ENCODE measurements at places on chromosomes 7 and 10.

DNA sequence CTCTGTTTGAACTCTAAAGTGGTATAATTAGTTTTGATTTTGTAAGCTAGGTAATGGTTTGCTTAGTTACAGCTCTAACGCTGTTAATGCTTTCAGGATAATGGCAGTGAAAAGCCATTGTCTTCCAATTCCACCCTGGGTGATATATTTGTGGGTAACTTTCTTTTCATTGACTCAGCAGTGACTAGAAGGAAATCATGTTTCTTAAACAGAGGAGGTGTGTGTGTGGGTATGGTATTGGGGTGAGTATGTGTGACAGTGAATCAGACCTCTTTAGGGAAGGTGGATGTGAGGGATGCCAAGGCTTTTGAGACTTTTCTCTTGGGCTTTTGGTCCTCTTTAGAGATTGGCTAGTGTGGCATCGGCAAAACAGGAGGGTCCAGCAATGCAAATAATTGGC is 13.6 kb downstream of the ENTPD7 start:
- no peak for DNase-seq

DNA sequence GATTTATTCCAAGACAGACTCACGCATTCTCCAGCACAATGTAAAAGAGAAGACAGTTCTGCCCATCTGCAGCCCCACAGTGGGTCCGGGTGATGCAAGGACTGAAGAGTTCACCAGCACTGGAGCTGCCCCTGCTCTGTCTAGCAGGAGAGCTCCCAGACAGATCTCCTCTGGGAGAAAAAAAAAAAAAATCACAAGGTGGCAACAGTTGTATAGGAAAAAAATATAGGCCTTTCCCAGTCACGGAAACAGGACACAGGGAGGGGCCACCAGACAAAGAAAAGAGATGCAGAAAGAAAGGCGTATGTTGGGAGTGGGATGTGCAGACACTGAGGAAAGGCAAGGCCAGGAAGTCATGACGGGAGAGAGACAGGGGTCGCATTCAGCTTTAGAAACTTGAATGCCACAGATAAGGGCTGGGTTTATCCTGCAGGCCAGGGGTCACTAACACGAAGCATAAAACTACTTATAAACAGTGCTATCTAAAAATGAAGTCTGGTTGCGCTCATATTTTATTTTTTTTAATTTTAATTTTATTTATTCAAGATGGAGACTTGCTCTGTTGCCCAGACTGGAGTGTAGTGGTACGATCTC is 54.1 kb downstream of the FAM171A1 start:
- no peak for DNase-seq

- DNase-seq: no peak
Observed at GRCh38 chr10:100802607-100803006, 57.2 kb downstream of the PAX2 start.

DNA sequence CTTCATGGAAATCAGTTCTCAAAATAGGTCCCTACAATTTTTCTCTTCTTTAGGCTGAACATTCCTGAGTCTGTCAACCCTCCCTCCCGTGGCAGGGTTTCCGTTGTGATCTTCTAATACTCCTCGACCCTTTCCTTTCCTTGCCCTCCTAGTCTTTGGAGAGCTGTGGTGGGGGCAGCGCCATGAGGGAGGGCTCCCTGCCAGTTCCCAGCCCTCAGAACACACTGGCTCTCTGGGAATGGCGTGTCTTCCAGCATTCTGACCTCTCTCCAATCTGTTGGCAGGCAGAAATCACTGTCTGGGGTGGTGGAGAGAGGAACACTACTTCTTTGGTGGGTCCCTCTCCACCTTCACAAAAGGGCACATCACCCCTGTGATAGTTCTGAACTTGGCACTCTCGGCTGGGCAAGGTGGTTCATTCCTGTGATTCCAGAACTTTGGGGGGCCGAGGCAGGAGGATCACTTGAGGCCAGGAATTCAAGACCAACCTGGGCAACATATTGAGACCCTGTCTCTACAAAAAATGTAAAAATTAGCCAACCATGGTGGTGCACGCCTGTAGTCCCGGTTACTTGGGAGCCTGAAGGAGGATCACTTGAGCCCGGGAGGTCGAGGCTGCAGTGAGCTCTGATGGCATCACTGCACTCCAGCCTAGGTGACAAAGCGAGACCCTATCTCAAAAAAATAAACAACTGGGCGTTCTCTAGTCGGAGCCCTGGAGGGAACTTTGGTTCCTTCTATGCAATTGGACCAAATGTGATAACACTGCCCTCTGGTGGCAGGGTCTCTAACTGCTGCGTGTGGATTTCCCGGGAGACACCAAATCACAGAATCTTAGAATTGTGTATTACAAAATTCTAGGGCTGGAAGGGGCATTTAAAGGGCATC is 13.1 kb upstream of the ARPC1A start:
- DNase-seq: peak; percentile 74

DNA sequence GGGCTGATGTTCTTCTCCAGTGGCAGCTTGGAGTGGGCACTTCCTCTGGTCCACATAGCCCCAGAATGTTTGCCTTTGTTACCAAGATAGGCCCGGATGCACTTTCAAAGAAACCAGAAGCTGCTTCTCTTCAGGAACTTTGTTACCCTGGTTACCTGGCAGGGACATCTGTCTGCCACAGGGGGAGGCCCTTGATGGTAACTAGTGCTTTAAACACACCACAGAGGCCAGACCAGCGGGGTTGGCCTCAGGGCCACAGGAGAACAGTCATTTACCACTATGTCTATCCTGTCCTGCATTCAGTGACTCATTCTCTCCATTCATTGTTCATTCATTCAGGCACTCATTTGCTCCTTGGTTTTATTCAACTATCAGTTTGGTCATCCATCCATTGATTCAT is 11.9 kb upstream of the PLEKHA1 start:
- DNase-seq: no peak

GRCh38 chr10:35268791-35269257 is 67.5 kb upstream of the CCNY start:
- DNase-seq: no peak

DNA sequence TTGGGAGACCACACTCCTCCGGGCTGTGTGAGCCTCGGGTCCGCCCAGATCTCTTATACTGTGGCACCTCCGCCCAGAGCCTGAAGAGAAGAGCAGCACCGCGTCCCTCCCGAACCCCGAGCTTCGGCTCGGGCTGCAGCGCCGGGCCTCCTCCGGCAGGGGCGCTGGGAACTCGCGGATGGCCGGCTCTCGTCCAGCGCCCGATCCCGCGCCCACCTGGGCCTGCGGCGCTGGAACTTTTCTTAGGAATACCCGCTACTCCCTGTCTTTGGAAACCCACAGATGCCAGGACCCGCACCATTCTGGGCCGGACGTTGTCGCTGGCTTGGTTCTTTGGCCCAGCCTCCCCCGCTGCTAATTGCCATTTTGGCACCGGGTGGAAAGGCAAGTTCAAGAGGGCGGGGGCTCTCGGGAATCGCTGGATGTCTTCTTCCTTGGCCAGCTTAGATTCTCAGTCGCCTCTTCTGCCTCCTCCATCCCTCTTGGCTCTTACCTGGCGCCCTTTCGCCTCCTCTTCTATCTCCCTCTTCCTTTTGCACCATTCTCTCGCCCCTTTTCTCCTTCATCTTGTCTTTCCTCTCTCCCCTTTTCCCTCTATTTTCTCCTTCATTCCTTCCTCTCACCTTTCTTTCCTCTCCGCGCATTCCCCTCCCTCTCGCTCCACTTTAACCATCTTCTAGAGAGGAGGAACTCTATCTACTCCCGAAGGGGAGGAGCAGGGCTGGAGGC is 2.1 kb upstream of the SORCS3 start:
- DNase-seq: no peak

DNA sequence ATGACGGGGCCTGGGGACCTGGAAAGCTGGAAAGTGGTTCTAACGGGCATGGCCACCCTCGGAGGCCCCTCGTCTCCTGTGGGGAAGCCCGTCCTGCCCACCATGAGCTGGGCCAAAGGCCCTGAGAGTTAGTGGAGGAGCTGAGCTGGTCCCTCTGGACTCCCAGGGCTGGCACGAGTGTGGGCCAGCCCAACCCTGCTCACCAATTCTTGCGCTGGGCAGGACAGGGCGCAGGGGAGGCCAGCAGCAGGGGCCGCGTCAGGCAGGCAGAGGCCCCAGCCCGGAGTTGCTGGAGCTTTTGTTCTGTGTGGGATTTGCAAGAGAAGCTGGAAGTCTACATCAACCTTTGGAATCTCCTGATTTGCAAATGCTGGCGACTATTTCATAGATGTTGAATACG is 29.8 kb downstream of the UNCX start:
- no peak for DNase-seq

DNA sequence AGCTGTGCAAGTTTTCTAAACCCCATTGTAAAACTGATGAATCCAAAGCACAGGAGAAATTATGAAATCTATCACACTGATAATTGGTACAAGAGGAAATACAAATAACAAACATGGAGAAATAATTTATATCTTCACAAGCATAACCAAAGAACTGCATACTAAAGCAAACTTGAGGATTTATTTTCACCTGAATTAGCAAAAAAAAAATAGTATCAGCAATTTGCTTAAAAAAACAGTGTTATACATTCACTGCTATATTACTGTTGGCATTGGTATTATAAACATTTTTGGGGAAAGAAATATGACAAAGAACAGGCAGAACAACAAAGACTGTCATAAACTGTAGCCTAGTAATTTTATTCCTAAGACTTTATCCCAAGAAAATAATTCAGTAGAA is 230.8 kb upstream of the NRP1 start:
- DNase-seq: no peak

GRCh38 chr10:9443758-9444157 is 1389.3 kb downstream of the GATA3 start:
- DNase-seq: no peak

DNA sequence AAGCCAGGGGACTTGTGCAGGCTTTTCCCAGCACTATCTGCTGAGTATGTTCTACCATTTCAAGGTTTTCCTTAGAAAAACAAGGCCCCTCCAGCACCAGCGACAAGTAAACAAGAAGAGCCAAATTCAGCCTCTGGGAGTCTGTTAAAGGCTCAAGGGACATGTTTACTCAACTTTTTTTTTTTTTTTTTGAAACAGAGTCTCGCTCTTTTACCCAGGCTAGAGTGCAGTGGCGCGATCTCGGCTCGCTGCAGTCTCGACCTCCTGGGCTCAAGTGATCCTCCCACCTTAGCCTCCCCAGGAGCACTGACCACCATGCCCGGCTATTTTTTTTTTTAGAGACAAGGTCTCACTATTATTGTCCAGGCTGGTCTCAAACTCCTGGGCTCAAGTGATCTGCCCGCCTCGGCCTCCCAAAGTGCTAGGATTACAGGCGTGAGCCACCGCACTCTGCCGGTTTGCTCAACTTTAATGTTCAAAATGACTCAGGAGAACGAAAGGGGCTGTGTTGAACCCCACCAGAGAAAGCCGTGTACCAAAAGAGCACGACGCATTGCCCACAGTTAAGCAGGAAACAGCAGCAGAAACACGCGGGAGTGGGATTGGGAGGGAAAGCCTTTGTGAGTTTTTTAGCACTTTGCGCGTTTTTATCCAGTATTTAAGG is 772 bp downstream of the PRDX3 start:
- peak; percentile 8 for DNase-seq

- peak; percentile 19 for DNase-seq
Observed at GRCh38 chr7:143295870-143296269, 7.7 kb downstream of the CASP2 start.

DNA sequence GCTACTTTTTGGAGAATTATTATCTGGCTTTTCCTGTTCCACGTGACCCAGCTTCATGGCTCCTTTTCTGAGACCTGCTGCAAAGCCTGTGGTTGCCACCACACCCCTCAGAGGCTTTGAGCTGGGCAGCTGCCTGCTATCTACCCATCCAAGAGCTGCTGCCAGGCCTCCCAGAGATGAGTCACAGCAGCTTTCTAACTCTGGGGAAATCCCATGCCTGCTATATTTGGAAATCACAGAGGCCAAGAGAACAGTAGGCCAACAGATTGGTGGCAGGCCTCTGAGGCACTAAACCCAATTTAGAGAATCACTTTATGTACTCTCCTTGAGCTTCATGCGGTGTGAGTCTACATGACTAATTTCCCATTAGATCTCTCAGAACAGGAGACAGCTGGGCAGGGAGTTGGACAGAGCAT is 35.2 kb downstream of the SGCE start:
- DNase-seq: peak; percentile 16

All from CD4-positive, alpha-beta T cell treated with Interleukin-15 for 4 hours (primary cell).